ENCODE measurements at places on chromosomes 5 and 9.

- peak; percentile 45 for DNase-seq
Observed at GRCh38 chr5:76811214-76811613, 7.6 kb upstream of the F2RL1 start.

DNA sequence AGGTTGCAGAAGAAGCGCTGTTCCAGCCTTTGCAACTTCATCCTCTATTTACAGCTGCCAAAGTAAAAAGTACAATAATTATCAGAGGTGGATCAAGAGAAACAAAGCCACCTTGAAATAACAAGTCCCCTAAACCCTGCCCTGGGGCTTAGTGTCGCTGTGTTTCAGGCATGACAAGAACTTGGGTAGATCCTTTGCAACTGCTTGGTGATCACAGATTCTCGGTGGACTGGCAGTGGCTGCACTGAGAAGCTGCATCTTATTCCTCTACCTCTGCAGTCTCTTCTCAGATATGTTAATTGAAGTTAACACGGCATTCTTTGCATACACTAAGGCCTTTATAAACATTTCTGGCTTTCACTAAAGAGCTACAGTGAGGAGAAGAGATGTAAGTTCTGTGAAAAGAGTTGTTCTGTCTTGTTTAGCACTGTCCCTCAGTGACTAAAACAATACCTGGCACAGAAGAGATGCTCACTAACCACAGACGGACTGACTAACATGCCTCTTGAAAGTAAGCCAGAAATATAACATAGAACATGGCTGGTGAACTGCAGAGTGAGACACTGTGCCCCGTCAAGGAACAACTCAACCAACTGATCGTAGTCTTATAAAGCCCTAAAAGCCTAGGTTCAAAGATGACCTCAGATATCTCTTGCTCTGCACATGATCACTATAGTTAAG lies 144.2 kb downstream of the MLLT3 start:
- DNase-seq: peak; percentile 42

DNA sequence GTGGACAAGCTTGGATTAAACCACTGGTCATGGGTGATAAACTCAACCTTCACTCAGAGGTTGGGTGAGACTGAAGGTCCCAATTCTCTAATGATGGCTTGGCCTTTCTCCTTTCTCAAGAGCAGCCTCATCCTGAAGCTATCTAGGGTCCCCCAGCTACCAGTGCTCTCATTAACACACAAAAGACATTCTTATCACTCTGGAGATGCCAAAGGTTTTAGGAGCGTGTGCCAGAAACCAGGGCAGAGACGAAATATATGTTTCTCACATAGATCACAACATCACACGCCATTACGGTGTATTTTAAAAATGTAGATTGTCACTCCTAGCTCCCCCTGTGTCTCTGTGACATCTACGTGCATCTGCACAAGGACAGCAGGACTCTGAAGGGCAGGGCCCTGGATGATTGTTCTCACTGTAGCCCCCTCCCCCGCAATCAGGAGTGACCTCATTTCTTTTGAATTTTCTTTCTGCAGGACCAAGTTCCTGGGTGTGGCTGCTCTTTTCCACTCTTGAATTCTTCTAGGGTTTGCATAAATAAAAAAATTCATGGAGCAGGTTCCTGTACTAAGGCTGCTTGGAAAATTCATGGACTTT lies 311.3 kb downstream of the GADD45G start:
- DNase-seq: no peak

- DNase-seq: no peak
Observed at GRCh38 chr5:42636425-42636824, 120.2 kb upstream of the CCDC152 start.

- no peak for DNase-seq
Observed at GRCh38 chr5:65727491-65728156, 5.6 kb downstream of the NLN start.

GRCh38 chr5:29061381-29061780 lies 2023.0 kb upstream of the CDH9 start:
- no peak for DNase-seq

GRCh38 chr9:113636165-113636564 lies 172.6 kb downstream of the RGS3 start:
- DNase-seq: peak; percentile 47

DNA sequence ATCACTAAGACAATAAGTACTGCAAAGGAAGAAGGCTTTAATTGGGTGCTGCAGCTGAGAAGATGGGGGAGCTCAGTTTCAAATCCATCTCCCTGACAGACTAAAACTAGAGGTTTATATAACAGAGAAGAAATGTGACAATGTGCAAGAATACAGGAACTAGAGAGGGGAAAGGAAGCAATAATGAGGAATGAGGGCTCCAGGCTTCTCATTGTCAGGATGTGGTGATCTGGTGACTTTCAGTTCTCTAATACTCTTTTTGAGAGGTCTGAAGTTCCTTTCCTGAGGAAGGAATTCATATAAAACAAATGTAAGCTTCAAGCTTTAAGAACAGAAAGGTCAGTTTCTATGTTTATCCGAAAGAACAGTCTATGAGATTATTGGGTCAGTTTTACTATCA lies 42.5 kb upstream of the SPATA31E1 start:
- DNase-seq: no peak

Measured in astrocyte of the spinal cord (primary cell).